ENCODE measurements at places on chromosomes 6 and 20.

DNA sequence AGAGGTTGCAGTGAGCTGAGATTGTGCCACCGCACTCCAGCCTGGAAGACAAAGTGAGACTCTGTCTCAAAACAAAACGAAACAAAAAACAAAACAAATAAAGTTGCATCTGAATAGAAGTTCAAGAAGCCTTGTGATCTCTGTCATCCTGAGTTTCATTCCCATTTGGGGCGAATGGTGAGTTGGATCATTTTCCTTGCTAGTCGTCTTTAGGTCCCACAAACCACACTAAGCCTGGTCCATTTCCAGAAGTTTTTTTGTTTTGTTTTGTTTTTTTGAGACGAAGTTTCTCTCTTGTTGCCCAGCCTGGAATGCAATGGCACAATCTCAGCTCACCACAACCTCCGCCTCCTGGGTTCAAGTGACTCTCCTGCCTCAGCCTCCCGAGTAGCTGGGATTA, 33.8 kb downstream of the ZNF217 start:
- no peak overlapping the region for H3K4me3 ChIP-seq
- DNase-seq = no peak
- H3K36me3 ChIP-seq = peaks cover 7% of the 10 kb centered on the region
- no peaks in the 10 kb centered on the region for H3K4me1 ChIP-seq
- no peak overlapping the region for H3K27ac ChIP-seq
- H3K27me3 ChIP-seq = no peaks in the 10 kb centered on the region

GRCh38 chr20:11332381-11332780, 585.3 kb upstream of the BTBD3 start:
- H3K4me3 ChIP-seq = no peak overlapping the region
- no peaks in the 10 kb centered on the region for H3K27me3 ChIP-seq

DNA sequence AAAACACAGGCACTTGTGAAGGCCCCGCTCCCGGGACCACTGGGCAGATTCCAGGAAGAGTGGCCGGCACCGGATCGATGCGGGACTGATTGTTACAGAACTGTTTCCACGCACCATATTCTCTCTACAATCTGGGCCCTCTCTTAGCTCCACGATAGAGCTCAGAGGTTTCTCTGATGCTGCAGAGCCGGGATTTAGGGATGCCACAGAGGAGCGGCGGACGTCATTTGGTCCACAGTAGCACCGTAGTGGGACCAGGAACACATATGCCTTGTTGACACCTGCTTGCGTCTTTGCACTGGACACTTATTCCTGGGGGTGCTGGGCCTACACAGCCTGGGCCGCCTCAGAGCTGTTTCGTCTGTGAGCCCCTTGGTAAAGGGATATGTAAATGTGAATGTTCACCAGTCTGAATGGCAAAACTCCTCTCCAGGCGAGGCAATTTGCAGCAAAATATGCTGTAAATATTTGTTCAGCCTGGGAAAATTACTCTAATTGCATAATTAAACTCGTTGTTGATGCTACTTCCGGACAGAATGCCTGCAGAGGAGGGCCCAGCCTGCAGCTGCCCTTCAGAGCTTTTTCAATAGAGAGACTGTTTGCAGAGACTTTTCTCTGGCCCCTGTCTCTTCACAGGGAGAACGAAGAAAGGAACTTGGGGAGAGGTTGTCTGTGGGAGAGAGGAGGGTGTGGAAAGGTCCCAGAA, 9.4 kb downstream of the PCK1 start:
- H3K27me3 ChIP-seq = peaks cover 27% of the 10 kb centered on the region
- no peak overlapping the region for H3K27ac ChIP-seq
- no peaks in the 10 kb centered on the region for H3K4me1 ChIP-seq

GRCh38 chr6:166736634-166737033, 109.6 kb upstream of the RPS6KA2 start:
- H3K36me3 ChIP-seq = no peaks in the 10 kb centered on the region
- H3K27ac ChIP-seq = no peak overlapping the region
- H3K4me1 ChIP-seq = no peaks in the 10 kb centered on the region
- peaks cover 6% of the 10 kb centered on the region for H3K27me3 ChIP-seq
- no peak for DNase-seq
- H3K4me3 ChIP-seq = no peak overlapping the region

DNA sequence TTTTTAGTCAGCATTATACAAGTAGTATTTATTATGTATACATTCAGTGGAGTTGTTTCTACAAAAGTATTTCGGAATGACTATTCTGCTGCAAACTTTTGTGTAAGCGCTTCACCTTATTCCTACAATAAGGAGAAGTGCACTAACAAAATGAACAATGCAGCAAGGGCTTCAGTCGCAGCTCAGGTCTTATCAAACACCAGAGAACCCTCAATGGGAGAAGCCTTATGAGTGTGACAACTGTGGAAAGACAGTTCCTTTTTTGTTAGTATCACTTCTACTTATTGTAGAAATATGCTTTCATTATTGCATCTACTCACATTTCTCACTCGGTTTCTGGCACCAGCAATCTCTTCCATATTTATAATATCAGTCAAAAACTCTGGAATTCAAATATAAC, 18.8 kb downstream of the ZKSCAN3 start:
- peak; percentile 41 for DNase-seq
- no peak overlapping the region for H3K4me3 ChIP-seq
- H3K4me1 ChIP-seq = peaks cover 22% of the 10 kb centered on the region
- H3K36me3 ChIP-seq = peaks cover 15% of the 10 kb centered on the region

DNA sequence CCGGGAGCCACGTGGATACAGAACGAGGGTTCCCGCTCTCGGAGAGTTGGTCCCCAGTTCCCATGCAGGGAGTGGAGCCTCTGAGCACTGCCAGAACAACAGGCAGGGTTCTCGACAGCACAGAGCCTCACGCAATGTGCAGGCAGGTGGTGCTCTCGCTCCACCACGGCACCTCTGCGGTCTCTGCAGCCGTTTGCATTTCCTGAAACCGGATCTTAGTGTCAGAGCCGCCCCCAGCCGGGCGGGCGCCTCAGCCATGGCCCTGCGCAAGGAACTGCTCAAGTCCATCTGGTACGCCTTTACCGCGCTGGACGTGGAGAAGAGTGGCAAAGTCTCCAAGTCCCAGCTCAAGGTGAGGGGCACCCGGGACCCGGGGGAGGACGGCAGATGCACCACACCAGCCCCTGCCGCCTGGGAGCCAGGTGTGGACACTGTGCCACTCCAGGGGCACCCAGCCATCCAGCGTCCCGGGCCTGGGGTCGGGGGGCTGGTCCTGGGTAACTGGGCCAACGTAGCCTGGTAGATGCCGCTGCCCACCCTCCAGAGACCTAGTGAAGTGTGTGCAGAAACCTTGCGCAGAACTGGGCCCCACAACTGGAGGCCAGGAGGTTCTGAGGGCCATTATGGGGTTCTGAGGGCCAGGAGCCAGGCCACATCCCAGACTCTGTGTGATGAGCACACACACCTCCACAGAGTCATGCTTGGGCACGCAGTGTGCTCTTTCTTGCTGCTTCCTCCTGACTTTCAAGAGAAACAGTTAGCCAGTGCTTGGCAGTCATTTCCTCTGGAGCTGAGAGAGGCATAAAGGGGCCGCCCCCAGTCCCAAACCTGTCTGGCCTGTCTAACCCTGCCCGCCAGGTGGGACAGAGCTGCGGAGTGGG, at the start of gene DEF6:
Gene DEF6 (plus strand): TSS at position 218 of the 881 bp plus-strand sequence. CDS start 39 bp downstream, at position 257.
- H3K27me3 ChIP-seq = no peaks in the 10 kb centered on the region
- H3K36me3 ChIP-seq = peaks cover 6% of the 10 kb centered on the region
- DNase-seq = peak; percentile 84
- peak within 1 kb of the TSS; percentile 99 for H3K27ac ChIP-seq
- H3K4me3 ChIP-seq = peak within 1 kb of the TSS; percentile 84

GRCh38 chr20:62926229-62927127, at the start of gene DIDO1:
DIDO1 (minus strand) TSS chr20:62926505.
- peak; percentile 92 for DNase-seq
- H3K36me3 ChIP-seq = no peaks in the 10 kb centered on the region
- H3K27me3 ChIP-seq = no peaks in the 10 kb centered on the region
- H3K27ac ChIP-seq = peak within 1 kb of the TSS; percentile 97
- peak within 1 kb of the TSS; percentile 98 for H3K4me3 ChIP-seq

GRCh38 chr20:57868310-57868709, 158.5 kb upstream of the PMEPA1 start:
- H3K27me3 ChIP-seq = peaks cover 59% of the 10 kb centered on the region
- no peak overlapping the region for H3K27ac ChIP-seq
- no peaks in the 10 kb centered on the region for H3K4me1 ChIP-seq
- no peak overlapping the region for H3K4me3 ChIP-seq

DNA sequence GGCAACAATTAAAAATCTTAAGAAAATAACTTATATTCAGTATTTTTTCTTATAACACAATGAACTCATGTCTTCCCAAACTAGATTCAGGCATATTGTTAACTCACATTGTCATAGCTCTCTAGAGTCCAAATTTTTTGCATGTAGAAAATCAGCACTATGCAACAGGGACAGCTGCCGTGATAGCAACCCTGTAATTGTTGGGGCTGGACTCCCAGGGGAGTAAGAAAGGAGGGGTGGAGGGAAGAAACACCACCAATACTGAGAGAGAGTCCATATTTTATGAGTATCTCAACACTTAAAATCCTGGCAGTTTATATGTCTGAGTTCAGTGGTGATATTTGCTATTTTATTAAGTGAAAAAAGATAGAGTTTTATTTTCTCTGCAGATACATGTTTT, 89.6 kb upstream of the HS3ST5 start:
- no peak overlapping the region for H3K27ac ChIP-seq
- no peaks in the 10 kb centered on the region for H3K4me1 ChIP-seq
- no peaks in the 10 kb centered on the region for H3K36me3 ChIP-seq
- DNase-seq = no peak
- H3K4me3 ChIP-seq = no peak overlapping the region

DNA sequence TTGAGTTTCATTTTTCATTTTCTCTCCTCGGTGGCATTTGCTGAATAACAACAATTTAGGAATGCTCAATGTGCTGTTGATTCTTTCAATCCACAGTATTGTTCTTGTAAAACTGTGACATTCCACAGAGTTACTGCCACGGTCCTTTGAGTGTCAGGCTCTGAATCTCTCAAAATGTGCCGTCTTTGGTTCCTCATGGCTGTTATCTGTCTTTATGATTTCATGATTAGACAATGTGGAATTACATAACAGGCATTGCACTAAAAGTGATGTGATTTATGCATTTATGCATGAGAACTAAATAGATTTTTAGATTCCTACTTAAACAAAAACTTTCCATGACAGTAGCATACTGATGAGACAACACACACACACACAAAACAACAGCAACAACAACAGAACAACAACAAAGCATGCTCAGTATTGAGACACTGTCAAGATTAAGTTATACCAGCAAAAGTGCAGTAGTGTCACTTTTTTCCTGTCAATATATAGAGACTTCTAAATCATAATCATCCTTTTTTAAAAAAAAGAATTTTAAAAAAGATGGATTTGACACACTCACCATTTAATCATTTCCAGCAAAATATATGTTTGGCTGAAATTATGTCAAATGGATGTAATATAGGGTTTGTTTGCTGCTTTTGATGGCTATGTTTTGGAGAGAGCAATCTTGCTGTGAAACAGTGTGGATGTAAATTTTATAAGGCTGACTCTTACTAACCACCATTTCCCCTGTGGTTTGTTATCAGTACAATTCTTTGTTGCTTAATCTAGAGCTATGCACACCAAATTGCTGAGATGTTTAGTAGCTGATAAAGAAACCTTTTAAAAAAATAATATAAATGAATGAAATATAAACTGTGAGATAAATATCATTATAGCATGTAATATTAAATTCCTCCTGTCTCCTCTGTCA, 88.1 kb downstream of the SNAP25 start:
- H3K4me3 ChIP-seq = no peak overlapping the region
- H3K27ac ChIP-seq = no peak overlapping the region
- peaks cover 8% of the 10 kb centered on the region for H3K27me3 ChIP-seq
- no peak for DNase-seq
- H3K4me1 ChIP-seq = no peaks in the 10 kb centered on the region

GRCh38 chr6:84455511-84456029, 228.1 kb upstream of the CEP162 start:
- DNase-seq = no peak
- H3K4me3 ChIP-seq = no peak overlapping the region
- no peaks in the 10 kb centered on the region for H3K36me3 ChIP-seq

- H3K4me3 ChIP-seq = no peak overlapping the region
- peaks cover 4% of the 10 kb centered on the region for H3K4me1 ChIP-seq
- no peaks in the 10 kb centered on the region for H3K27me3 ChIP-seq
- no peak overlapping the region for H3K27ac ChIP-seq
- DNase-seq = no peak
- H3K36me3 ChIP-seq = peaks cover 7% of the 10 kb centered on the region
These were observed 132.4 kb upstream of the STXBP5 start for GRCh38 chr6:147071776-147072175.

DNA sequence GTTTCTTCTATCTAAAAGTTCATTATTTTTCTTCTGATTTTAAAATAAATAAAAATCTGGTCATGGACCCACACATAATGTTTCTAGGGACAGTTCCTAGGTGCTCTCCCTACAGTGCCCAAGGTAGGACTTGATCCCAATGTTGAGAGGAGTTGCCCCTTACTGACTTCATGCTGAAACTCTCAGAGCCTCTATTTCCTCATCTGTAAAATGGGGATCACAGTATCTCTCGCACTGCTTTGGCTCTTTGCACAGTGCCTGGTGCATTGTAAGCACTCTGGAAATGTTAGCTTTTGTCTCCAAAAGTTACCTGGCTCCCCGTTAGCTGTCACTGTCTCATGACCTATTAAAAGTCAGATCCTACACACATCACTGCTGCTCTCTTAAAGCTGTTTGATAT, 205.5 kb downstream of the TSHZ2 start:
- no peak overlapping the region for H3K4me3 ChIP-seq
- H3K27ac ChIP-seq = no peak overlapping the region
- no peaks in the 10 kb centered on the region for H3K4me1 ChIP-seq
- DNase-seq = no peak

DNA sequence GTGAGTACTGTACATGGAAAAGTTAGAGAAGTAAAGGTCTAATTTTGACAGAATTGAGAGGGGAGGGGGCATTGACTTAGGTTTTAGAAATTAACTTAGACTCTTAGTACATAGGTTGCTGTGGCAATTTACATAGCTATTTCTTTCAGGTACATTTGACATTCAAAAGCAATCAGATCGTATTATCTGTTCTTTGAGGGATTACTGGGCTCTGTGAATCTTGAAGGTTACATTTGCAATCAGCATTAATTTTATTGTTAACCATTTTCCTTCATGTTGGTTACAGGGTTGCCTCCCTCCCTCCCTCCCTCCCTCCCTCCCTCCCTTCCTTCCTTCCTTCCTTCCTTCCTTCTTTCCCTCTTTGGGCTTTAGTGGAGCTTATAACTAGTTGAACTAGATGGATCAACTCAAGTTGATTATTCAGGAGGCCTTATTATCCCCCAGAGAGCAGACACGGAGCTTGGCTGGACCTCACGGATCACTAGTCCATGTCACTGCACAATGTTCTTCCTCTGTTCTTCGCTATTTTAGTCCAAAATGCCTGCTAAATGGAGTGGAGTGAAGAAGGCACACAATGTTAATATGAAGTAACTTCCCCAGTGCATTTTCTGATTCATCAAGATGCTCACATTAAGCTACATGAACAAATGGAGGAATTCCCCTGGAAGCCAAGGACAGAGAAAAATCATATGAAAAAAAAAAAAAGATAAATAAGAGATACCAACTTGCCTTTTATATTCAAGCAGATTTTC, 87.8 kb downstream of the PLCB4 start:
- H3K27ac ChIP-seq = no peak overlapping the region
- H3K4me3 ChIP-seq = no peak overlapping the region
- H3K4me1 ChIP-seq = peaks cover 8% of the 10 kb centered on the region
- DNase-seq = no peak
- no peaks in the 10 kb centered on the region for H3K36me3 ChIP-seq
- no peaks in the 10 kb centered on the region for H3K27me3 ChIP-seq

- no peaks in the 10 kb centered on the region for H3K36me3 ChIP-seq
- DNase-seq = no peak
- H3K27me3 ChIP-seq = no peaks in the 10 kb centered on the region
- H3K4me3 ChIP-seq = no peak overlapping the region
These were observed 50.4 kb downstream of the HS3ST5 start for GRCh38 chr6:114292431-114292830.
